Left ventricle myocardium superior (tissue), 1 donor: ENCODE measurements at places on chromosomes 7 and 10.
A peak's percentile ranks its signal among the peaks of the same experiment; 100 is the strongest.

GRCh38 chr7:158141221-158141582 is 446.4 kb downstream of the PTPRN2 start:
- DNase-seq: no peak

DNA sequence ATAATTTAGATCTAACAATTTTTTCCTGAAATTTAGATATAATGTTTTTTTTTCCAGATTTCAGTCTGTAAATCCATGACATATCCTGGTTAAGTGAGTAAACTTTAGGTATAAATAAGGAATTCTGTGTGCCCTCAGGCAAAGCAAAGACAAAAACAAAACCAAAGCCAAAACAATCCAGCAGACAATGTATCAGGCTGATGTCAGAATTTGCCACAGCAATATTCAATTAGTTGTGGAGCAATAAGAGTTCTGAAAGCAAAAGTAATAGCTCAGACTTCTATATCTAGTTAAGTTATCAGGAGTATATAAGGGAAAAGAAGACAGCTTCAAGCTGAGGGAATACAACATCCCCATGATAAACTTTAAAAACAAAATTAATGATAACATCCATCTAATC is 82.0 kb downstream of the MKX start:
- no peak for DNase-seq

GRCh38 chr7:112069879-112070321 is 136.3 kb downstream of the DOCK4 start:
- DNase-seq: no peak

DNA sequence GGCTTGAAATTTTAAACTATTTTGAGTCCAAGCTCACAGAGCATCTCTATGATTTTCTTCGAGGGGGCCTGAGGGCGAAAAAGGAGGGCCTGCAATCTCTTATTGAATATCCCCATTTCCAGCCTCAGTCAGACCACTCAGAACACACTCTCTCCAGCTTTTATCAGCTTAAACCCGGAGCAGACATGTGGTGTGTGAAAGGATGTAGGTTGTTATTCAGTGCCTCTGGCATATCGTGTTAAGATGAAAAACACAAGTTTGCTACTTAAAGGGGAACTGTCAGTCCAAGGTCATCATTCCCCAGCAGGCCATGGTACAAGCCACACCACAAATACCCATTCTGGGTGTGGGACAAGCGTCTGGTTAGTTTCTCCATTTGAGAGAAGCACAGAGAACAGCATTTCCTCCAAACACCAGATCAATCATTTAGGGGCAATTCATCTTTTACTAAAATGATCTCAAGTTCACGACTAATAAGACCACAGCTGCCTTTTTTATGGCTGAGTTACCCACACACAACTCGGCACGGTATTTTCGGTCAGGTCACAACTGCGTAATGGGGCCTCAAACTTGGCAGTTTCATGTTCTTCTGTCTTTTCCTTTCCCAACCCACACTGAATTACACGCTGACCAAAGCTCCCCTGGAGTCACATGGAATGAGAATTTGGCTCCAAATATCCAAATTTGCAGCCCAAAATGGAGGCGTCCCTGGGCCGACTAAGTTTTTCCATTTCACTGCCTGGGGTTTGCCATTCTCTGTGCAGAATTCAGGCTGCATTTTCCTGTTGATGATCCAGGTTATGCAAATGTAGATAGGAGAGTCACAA is 188.4 kb downstream of the SEM1 start:
- DNase-seq: no peak

DNA sequence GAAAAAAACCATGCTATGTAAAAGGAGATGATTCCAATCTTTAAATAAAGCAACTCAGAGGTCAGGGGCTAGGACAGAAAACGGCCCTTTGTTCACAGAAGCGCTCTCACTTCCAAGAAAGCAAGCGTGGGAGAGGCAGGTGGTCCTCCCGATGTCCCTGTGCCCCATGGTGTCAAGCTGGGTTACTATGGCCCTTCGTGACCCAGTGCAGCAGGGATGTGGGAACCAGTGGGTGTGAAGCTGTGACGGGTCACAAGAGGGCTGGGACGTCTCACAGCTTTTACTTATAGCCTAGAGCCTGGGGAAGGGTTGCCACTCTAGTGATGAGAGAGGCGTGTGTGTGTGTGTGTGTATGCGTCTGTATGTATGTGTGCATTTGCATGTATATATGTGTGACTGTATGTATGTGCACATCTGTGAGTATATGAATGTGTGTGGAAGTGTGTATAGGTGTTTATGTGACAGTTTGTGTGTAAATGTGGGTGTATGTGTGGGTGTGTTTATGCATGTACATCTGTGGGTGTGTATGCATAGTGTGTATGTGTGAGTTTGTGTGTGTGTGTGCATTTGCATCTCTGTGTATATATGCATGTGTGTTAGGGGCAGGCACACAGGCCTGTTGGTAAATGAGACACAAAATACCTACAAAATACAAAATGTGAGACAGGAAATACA is 25.2 kb downstream of the HTRA1 start:
- DNase-seq: no peak

- no peak for DNase-seq
Measured at GRCh38 chr10:31149835-31150512, 118.3 kb upstream of the ZNF438 start.

- no peak for DNase-seq
Measured at GRCh38 chr7:91156316-91157185, 107.7 kb upstream of the FZD1 start.

DNA sequence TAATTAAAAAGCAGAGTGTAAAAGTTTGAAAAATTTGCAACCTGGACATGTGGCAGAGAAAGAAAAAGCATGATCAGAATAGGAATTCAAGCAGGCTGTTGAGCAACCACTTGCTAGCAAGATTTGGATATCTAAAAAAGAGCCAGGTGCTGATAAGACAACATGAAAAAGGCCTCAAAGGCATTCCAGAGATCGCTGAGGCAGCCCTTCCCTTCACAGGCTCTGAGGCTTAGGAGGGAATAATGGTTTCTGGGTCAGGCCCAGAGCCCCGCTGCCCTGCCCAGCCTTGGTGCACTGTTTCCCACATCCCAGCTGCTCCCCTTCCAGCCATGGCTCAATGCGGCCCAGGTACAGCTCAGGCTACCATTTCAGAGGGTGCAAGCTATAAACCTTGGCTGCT is 64.1 kb upstream of the EEPD1 start:
- DNase-seq: no peak

DNA sequence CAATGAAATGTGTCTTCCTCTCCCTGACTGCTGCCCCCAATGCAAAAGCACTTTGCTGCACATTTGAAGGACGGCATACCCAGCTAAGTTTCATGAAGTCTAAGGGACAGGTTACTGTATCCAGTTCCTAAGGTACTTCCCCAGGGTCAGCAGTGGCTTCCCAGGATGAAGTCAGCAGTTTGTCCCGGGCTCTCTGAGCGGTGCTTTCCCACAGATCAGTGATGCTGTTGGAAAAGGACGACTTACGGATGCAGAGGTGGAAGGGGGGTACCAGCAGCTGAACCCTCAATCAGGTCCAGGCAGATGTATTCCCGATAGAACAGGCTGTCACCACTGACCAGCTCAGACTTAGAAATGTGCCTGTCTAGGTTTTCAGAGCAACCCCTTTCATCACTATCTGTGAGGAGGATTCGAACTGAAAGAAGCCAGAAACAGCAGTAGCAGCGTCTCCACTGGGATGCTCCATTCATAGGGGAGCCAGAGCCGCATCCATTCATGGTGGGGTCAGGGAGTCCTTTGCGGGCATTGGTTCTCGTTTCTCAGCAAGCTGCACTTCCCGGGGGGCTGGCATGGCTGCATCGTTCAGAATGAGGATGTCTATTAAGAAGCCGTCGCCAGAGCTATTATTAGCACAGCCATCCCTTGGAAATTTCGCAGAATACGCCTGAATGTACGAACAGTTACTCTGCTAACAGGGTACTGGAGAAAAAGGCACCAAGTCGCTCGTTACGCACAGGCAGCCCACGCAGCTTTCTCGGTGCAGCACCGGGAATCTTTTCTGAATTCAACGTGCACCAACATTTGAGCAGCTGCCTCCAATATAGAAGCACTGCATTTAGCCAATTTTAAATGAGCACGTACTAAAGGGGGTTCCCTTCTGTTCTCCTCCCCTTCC is 303.7 kb downstream of the PRPF18 start:
- peak; percentile 49 for DNase-seq

DNA sequence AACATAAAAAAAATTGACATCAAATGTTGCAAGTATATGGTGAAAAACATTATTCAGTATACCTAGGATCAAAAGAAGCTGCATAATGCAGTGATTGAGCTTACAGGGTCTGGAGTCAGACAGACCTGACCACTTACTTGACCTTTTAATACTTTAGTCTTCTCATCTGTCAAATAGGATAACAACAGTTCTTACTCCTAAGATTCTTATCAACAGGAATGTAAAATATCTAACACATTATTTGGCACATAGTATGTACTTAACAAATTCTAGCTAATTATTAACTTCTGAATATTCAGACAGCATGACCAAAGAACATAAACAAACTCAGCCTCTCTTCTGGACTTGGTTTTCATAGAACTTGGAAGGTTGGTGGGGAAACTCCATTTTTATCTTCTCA is 45.6 kb upstream of the PIP4K2A start:
- DNase-seq: no peak

- no peak for DNase-seq
Measured at GRCh38 chr7:158774952-158775351, 54.4 kb downstream of the ESYT2 start.

DNA sequence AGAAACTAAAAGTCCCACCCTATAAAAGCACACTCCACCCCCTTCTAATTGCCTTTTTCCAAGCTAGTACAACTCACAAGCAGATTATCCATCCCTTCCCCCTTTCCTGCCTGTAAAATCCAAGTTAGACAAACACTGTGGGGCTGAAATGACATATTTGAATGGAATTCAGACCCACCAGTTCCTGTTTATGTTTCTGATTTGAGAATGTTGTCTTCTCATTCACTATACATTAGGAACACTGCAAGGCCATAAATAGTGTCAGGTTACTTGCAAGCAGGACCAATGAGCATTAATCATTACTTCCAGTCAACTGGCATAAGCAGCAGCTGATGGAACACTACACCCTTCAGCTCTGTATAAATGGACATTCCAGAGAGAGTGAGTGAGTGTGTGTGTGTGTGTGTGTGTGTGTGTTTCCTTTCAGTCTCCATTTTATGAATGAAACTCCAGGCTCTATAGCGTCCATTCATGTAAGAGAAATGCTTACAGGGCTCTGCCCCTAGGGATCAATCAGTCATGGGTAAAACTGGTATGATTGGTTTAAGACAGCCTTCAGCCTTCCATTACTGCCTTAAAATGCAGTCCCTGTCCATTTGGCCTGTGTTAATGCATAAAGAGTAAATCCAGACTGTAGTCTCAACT is 69.3 kb downstream of the ETV1 start:
- no peak for DNase-seq

DNA sequence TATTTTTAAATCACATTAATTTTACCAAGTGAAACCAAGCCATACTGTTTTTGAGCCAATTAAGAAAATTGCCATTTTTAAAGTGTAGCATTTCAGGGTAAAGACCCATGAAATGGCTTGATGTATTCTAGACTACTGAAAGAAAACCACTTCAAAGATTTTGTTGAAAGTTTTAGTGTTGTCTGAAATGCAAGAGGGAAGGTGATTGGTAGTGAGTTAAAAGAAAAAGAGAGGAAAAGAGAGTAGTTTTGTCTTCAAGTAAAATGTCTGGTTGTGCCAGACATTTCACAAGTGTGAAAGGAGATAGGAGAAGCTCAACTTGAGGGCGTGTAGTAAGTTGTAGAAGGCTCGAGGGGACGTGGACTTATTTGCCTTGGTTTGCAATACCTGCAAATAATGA is 41.6 kb downstream of the CALML5 start:
- DNase-seq: no peak

GRCh38 chr7:93920496-93921182 is 896 bp upstream of the GNG11 start:
- no peak for DNase-seq

DNA sequence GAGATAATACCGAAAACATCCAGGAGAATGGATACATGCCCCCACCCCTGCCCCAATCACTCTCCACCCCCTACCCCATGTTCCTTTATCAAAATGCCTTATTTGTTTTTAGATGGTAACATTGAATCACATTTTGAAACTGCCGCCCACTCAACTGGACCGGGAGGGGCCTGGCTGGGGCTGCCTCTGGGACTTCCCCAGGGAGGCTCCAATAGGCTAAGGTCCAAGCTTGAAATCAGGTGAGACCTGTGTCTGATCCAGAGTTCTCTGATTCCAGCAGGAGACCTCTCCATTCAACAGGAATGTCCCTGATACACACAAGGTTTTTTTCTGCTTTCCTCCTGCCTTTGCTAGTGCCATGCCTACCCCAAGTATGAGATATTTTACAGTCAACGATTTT is 43.8 kb upstream of the ACSL5 start:
- no peak for DNase-seq

DNA sequence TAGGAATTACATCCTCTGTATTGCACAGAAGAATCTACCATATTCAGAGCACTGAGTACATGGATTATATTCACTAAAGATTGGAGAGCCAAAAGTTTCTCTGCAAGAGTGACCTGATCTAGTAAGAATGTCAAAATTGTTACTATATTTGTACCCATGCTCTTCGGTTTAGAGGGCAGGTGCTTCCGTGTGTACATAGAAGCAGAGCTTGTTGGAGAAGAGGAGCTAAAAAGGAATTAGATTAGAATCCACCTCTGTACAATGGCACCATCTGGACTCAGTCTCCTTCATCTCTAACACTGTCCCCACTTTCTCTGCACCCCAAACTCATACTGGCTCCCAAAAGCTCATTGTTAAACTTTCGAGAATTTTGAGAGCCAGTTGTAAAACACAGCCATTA is 8.3 kb downstream of the CALD1 start:
- no peak for DNase-seq

- DNase-seq: no peak
Measured at GRCh38 chr7:134888141-134888740, 98.1 kb upstream of the AGBL3 start.

GRCh38 chr7:40300146-40300670 is 165.4 kb downstream of the SUGCT start:
- DNase-seq: no peak

GRCh38 chr10:130807096-130807495 is 504.4 kb downstream of the TCERG1L start:
- DNase-seq: no peak

- DNase-seq: no peak
Measured at GRCh38 chr7:148712678-148713329, 14.1 kb downstream of the CUL1 start.

- DNase-seq: no peak
Measured at GRCh38 chr7:22786290-22786932, 36.2 kb downstream of the TOMM7 start.

GRCh38 chr7:130421684-130422083 is 19.1 kb downstream of the CEP41 start:
- DNase-seq: no peak

GRCh38 chr7:17097668-17098297 is 200.7 kb upstream of the AHR start:
- DNase-seq: no peak

- no peak for DNase-seq
Measured at GRCh38 chr7:41328544-41328943, 374.3 kb downstream of the INHBA start.

- DNase-seq: no peak
Measured at GRCh38 chr10:26372513-26373354, 65.4 kb upstream of the APBB1IP start.

- no peak for DNase-seq
Measured at GRCh38 chr10:104317726-104318299, 20.5 kb downstream of the ITPRIP start.

- no peak for DNase-seq
Measured at GRCh38 chr7:122913608-122914007, 27.3 kb upstream of the CADPS2 start.

GRCh38 chr10:69220507-69220906 is 375 bp downstream of the HKDC1 start:
- no peak for DNase-seq
